ENCODE measurements at places on chromosomes 2 and 18.

- no peak for DNase-seq
Measured at GRCh38 chr18:9665314-9665713, 42.8 kb upstream of the RAB31 start.

DNA sequence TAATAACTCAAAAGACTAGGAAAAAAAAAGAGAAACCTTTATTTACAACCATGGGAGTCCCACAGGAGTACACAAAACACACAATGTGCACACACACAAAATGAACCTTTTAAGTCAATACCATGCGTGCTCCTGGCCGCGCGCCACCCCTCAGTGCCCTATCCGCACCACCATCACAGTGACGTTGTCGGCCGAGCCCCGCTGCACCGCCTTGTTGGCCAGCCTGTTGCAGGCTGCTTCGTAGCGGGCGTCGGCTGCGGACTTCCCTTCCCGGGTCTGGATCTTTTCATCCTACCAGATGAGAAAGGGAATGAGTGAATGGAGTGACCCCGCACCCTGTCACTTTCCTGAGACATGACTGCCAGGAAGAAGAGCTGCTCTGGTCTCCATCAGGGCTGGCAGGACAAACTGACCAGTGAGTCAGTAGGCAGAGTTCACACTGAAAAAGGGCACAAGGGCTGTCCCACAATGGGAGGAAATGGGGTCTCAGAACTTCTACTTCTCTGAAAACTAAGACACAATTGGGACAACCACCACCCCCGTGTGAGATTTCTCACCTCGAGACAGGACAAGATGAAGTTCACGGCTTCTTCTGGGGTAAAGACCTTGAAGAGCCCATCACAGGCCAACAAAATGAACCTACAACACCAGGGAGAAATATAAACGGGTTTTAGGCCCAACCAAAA, 11.8 kb downstream of the ERFE start:
- no peak for DNase-seq

DNA sequence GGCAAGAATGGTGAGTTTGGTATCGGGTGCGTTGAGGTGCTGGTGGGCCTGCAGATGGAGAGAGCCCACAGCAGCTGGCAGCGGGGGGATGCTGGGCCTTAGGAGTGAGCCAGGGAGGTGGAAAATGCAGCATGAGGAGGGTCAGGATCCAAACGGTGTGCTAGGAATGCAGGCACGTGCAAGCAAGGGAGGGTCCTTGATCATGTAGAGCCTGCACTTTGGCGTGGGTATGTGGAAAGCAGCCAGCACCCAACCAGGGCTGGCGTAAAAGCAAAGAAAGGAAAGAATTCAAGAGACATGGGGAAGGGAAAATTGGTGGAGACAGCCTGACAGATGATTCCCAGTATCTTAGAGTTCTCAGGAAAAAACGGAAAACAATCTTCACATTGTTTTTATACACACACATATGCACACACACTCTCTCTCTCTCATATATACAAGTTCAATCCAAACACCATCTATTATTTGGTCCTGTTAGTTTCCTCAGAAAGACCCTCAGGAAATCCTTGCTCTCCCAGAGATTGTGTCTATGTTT, 46.3 kb downstream of the LTBP1 start:
- no peak for DNase-seq

GRCh38 chr2:160209516-160209856, 9.4 kb upstream of the ITGB6 start:
- no peak for DNase-seq
